D721Med (cell line): ENCODE measurements at places on chromosomes 3 and 15.

DNA sequence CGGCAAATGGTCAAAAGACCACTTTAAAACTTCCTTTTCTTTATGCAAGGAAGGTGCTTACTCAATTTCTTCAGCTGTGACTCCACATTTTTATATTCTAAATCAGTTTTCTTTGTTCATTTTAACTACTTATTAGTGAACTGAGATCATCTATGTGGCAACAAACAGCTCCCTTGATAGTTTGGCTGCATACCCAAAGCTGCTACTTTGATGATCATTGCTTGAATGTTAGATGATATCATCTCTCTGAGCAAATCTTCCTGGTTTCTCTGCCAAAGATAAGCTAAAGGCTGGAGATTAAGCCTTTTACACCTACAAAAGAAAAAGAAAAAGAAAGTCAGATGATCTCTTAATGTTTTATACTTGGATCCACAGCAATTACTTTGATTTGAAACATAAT, 95.5 kb downstream of the DPH6 start:
- no peak for DNase-seq

DNA sequence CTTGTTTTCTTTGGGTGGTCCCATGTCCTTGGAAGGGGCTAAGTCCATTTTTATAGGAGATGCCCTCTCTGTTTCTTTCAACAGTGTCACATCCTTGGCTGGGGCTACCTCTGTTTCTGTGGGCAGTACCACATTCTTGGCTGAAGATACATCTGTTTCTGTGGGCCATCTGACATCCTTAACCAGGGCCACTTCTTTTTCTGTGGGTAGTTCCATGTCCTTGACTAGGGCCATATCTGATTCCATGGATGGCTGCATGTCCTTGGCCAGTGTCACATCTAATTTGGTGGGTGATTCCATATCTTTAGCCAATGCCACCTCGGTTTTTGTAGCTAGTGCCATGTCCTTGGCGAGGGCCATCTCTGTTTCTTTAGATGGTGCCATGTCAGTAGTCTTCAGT, 99.5 kb downstream of the MAP4 start:
- no peak for DNase-seq

DNA sequence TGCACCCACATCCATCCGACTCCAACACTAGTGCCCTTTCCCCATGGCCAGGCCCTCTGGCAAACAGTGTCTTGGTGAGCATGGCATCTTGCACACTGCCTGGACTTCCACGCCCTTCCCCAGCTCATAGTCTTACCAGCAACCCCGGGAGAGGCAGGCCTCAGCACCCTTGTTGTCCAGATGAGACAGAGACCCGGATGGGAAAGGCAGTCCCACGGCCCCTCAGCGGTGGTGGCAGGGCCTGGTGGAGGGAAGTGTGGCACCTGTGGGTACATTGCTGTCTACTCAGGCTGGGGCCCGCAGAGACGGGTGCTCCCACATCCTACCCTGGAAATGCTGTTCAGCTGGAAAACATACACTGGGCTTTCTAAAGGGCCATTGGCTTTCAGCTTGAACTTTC, 28.4 kb downstream of the HDAC11 start:
- no peak for DNase-seq

DNA sequence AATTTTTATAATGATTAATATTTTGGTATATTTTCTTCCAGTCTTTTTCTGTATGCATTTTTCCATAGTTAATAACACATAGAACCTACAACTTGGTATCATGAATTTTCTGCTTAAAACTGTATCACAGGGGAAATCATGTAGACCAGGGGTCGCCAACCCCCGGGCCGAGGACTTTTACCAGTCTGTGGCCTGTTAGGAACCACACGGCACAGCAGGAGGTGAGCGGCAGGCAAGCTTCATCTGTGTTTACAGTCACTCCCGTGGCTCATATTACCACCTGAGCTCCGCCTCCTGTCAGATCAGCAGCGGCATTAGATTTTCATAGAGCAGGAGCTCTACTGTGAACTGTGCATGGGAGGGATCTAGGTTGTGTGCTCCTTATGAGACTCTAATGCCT, 54.7 kb downstream of the RPL22L1 start:
- DNase-seq: no peak

- DNase-seq: no peak
These were observed 287.5 kb upstream of the ROBO1 start for GRCh38 chr3:80055306-80055705.

DNA sequence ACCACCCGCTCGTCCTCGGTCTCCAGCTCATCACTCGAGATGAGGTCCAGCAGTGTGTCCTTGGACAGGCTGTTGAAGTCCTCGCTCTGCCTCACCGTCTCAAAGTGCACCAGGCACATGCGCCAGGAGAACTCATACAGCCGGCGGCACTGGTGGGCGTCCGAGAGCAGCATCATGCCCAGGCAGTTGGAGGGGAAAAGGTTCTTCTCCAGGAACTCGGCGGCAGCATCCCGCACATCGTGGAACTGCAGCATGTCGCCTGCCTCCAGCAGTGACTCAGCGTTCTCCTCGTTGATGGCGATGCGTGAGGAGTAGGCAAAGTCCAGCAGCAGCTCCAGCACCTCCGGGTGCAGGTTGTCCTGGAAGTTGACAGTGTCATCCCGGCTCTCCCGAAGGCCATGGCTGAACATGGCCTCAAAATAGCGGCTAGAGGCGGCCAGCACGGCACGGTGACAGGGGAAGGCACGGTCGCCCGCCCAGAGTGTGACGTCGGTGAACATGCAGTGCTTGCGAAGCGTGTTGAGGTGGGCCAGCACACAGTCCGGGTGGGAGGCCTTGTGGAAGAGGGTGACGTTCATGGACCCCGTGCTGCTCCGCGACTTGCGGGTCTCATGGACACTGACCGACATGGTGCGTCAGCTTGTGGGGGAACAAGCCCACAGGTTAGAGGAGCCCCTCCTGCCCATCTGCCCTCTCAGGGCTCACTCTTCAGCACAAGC, 25.4 kb downstream of the KLHL25 start:
- no peak for DNase-seq

GRCh38 chr15:75170711-75171341, 30.9 kb upstream of the C15orf39 start:
- no peak for DNase-seq

DNA sequence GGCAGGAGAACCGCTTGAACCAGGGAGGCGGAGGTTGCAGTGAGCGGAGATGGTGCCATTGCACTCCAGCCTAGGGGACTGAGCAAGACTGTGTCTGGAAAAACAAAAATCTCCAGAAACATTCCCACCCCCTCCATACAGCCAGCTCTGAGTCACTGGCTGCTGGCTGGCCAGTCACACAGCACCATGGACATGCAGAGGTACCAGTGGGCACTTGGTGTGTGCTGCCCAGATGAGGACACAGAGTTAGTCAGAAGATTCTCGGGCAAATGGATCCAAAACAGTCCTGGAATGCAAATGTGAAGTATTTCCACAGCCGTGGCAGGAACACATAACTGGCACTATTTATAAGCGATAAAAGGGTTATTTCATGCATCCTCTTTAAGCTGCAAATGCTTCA, 44.6 kb downstream of the BDH1 start:
- no peak for DNase-seq

GRCh38 chr15:53247041-53247708, 457.0 kb upstream of the ONECUT1 start:
- no peak for DNase-seq

GRCh38 chr3:45965653-45966052, 22.4 kb downstream of the CXCR6 start:
- DNase-seq: no peak

GRCh38 chr3:50817756-50818529, 143.2 kb downstream of the DOCK3 start:
- no peak for DNase-seq

GRCh38 chr15:69643476-69643875, 190.9 kb downstream of the RPLP1 start:
- DNase-seq: no peak

DNA sequence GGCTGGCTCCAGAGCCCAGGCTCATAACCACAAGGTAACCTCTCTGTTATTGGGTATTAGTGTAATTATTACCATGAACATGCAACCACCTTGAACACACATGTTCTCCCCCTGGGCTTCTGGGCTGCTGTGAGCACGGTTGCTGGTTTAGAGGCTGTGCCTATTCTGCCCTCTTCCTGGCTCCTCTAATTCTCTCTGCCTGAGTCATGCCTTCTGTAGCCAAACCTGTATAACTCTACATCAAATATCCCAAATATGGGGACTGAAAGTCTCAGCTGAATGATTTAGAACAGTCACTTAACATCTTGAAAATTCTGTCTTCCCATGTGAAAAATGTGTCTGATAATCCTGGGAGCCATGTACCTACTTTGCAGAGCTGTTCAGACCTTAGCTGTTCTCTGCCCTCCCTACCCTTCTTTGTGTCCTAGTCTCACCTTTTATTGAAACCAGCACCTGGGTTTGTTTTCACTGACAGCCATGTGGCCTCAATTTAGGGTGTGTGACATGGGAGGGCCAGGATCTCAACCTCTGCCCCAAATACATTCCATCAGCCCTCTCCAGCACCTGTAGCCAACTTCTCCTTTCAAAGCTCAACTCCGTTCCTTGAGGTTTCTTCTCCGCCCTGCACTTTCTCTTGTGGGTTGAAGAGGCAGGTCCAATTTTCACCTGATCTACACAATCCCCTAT, 60.7 kb downstream of the PDZRN3 start:
- no peak for DNase-seq

DNA sequence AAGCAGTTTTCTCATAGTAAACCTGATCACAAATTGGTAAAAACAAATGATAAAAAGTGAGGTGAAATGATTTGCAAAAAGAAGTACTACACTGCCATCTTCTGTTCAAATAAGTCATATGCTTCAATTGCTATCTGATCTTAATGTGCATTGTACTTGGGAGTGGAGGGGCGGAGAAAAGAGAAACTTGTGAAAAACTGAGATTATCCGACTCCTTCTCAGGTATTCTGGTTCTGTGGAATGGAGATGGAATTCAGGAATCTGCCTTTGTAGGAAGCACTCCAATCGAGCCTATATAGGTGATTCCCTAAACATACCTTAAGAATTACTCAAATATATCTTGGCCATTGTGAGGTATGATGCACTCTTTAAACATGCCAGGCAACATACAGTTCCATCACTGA, 180.6 kb downstream of the CHL1 start:
- DNase-seq: no peak

GRCh38 chr15:41957021-41957897, 15.1 kb downstream of the EHD4 start:
- DNase-seq: no peak

- DNase-seq: no peak
These were observed 955 bp downstream of the CDCP1 start for GRCh38 chr3:45145223-45145622.

- no peak for DNase-seq
These were observed 271.9 kb downstream of the SUCLG2 start for GRCh38 chr3:67382536-67382935.

DNA sequence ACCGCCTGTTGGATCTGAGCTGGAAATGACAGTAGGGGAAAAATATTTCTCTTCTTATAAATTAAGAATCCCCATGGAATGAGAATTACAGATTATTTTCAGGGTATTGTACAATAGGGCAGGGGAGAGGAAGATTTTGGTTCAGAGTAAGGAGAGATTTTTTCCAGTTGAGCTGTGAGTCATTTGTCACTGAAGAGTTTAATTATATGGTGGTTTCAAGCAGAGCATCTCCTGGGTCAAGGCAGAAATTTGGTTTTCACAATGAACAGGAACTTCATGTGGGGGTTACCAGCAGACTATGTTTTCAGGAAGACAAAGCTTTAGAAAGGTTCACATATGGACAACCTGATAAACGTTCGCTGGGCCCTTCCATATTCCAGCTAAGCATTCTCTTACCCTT, 182.8 kb upstream of the NR2E3 start:
- DNase-seq: no peak

GRCh38 chr15:60392601-60392985, 5.2 kb downstream of the ANXA2 start:
- DNase-seq: no peak

- DNase-seq: no peak
These were observed 28.1 kb downstream of the OIP5 start for GRCh38 chr15:41304149-41304770.
